ENCODE measurements at places on chromosomes 1 and 21.
A peak's percentile ranks its signal among the peaks of the same experiment; 100 is the strongest.

DNA sequence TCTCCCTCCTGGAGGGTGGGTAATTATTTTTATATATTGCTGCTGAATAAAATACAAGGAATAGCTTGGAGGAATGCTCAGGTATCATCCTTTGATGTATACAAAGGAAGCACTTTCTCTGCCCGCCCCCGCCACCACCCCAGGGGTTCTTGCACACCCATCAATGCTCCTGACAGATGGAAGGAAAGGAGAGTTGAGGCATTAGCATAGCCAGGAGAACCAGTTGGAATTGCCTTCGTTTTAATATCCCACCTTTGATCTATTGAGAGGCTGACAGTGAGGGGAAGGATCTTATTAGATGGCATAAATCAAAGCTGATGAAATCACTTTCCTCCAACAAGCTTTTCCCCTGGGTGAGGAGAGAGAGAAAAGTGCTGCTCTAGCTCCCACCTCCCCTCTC lies 71.1 kb downstream of the LGR6 start:
- no peaks in the 10 kb centered on the region for H3K4me1 ChIP-seq
- H3K27me3 ChIP-seq: peaks cover 52% of the 10 kb centered on the region
- H3K4me3 ChIP-seq: no peak overlapping the region
- H3K36me3 ChIP-seq: no peaks in the 10 kb centered on the region
- H3K27ac ChIP-seq: no peak overlapping the region
- DNase-seq: no peak

GRCh38 chr1:230159580-230159979 lies 92.5 kb downstream of the GALNT2 start:
- peaks cover 16% of the 10 kb centered on the region for H3K4me1 ChIP-seq
- no peaks in the 10 kb centered on the region for H3K36me3 ChIP-seq
- no peaks in the 10 kb centered on the region for H3K27me3 ChIP-seq
- H3K4me3 ChIP-seq: no peak overlapping the region

GRCh38 chr1:218369688-218370511 lies 24.8 kb downstream of the TGFB2 start:
- H3K4me1 ChIP-seq: peaks cover 33% of the 10 kb centered on the region
- H3K27ac ChIP-seq: peak overlapping the region; percentile 38
- peaks cover 30% of the 10 kb centered on the region for H3K36me3 ChIP-seq
- DNase-seq: peak; percentile 94

DNA sequence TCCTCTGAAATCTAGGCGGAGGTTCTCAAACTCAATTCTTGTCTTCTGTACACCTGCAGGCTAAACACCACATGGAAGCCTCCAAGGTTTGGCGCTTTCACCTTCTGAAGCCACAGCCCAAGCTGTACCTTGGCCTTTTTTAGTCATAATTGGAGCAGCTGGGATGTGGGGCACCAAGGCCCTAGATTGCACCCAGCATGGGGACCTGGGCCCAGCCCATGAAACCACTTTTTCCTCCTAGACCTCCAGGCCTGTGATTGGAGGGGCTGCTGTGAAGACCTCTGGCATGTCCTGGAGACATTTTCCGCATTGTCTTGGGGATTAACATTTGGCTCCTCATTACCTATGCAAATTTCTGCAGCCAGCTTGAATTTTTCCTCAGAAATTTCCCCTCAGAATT lies 181.0 kb downstream of the TYW3 start:
- H3K27ac ChIP-seq: no peak overlapping the region
- DNase-seq: no peak
- no peaks in the 10 kb centered on the region for H3K36me3 ChIP-seq
- H3K4me1 ChIP-seq: no peaks in the 10 kb centered on the region
- H3K27me3 ChIP-seq: no peaks in the 10 kb centered on the region

GRCh38 chr1:167881786-167882185 lies 32.1 kb downstream of the ADCY10 start:
- no peak overlapping the region for H3K27ac ChIP-seq
- H3K4me3 ChIP-seq: no peak overlapping the region
- no peaks in the 10 kb centered on the region for H3K27me3 ChIP-seq
- peaks cover 2% of the 10 kb centered on the region for H3K4me1 ChIP-seq
- DNase-seq: no peak
- no peaks in the 10 kb centered on the region for H3K36me3 ChIP-seq

DNA sequence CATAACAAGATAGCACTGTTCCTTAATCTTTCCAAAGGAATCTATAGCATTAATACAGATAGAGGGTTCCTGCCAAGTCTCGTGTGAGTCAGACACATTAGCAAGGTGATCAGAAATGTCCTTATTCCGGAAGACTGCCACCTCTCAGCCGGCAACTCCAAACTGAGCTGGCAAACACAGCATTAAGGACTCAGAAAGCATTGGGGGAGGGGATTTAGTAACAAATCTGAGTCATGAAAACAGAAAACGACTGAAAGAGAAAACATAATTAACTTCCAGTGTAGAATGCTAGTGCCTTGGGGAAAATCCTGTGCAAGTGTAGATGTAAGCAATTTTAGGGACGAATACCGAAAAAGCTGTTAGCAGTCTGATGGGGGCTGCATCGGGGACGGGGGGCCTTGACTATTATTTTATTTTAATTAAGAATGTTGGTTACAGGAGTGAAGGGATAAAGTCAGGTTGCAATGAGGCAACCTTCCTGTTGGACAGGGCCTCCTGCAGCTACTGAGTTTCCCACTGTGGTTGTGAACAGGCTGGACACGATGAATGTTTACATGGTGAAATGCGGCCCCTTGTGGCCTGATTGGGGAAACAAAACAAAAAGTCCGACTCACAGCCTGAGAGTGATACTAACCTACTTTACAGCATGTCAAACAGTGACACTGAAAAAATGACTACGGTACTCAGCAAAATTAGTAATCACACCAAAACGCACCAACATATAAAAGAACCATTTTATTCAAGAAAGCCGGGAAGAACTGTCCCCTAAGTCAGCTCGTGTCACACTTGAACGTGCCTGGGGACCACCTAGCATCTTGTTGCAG lies 20.7 kb downstream of the MIS18A start:
- no peaks in the 10 kb centered on the region for H3K27me3 ChIP-seq
- no peaks in the 10 kb centered on the region for H3K36me3 ChIP-seq
- H3K27ac ChIP-seq: no peak overlapping the region
- H3K4me1 ChIP-seq: peaks cover 1% of the 10 kb centered on the region

- H3K36me3 ChIP-seq: no peaks in the 10 kb centered on the region
- peaks cover 15% of the 10 kb centered on the region for H3K4me1 ChIP-seq
- no peak for DNase-seq
- H3K27me3 ChIP-seq: peaks cover 8% of the 10 kb centered on the region
These were observed 470.0 kb downstream of the MATN1 start for GRCh38 chr1:30253361-30253760.

DNA sequence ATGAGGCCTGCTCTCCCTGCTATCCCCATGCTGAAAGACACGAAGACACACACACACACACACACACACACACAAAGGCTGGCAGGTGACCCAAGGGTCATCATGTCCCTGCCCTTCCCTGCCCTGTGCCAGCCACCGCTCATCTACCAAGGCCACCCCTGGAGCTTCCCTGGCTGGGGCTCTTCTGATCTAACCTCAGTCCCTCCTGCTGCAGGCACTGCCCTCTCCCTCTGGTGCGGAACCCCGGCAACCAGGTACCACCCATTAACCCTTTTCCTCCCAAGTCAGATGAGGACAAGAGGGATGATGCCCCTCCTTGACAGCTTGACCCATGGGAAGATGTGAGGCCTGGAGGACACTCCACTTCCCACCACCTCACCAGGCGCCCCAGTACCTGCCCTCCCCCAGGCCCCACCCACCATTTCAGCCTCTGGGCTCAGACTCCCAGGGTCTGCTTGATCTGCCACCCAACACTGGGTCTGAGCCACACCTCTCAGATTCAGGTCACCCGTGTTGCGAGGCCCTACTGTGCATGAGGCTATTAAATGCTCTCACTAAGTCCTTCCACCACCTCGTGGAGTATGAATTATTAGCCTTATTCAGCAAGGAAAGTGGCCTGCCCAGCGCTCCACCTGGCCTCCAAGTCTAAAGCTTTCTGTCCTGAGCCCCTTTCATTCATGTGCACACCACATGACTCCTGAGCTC lies 2.5 kb downstream of the SDC3 start:
- no peaks in the 10 kb centered on the region for H3K36me3 ChIP-seq
- H3K27me3 ChIP-seq: no peaks in the 10 kb centered on the region
- H3K27ac ChIP-seq: no peak overlapping the region
- DNase-seq: no peak

DNA sequence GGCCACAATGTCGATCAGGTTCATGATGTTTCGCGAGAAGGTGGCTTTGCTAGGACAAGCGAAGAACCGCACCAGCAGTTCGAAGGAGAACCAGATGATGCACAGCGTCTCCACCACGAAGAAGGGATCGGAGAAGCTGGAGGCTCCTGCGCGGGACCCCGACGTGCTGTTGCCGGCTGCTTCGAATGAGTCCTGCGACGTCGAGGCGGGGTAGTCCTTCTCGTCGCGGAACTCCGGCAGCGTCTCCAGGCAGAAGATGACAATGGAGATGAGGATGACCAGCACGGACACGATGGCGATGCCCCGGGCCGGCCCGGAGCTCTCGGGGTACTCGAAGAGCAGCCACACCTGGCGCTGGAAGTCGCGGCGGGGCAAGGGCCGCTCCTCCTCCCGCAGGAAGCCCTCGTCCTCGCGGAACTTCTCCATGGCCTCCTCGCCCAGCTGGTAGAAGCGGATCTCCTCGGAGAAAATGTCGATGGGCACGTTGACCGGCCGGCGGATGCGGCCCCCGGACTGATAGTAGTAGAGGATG lies 869 bp downstream of the KCNA3 start:
- H3K27ac ChIP-seq: no peak overlapping the region
- H3K27me3 ChIP-seq: peaks cover 54% of the 10 kb centered on the region
- H3K4me1 ChIP-seq: peaks cover 14% of the 10 kb centered on the region
- no peak for DNase-seq
- H3K4me3 ChIP-seq: peak overlapping the region; percentile 69

- peaks cover 6% of the 10 kb centered on the region for H3K4me1 ChIP-seq
- peaks cover 64% of the 10 kb centered on the region for H3K27me3 ChIP-seq
- DNase-seq: no peak
- no peaks in the 10 kb centered on the region for H3K36me3 ChIP-seq
- H3K27ac ChIP-seq: no peak overlapping the region
These were observed 17.0 kb downstream of the TFF3 start for GRCh38 chr21:42298237-42298636.

DNA sequence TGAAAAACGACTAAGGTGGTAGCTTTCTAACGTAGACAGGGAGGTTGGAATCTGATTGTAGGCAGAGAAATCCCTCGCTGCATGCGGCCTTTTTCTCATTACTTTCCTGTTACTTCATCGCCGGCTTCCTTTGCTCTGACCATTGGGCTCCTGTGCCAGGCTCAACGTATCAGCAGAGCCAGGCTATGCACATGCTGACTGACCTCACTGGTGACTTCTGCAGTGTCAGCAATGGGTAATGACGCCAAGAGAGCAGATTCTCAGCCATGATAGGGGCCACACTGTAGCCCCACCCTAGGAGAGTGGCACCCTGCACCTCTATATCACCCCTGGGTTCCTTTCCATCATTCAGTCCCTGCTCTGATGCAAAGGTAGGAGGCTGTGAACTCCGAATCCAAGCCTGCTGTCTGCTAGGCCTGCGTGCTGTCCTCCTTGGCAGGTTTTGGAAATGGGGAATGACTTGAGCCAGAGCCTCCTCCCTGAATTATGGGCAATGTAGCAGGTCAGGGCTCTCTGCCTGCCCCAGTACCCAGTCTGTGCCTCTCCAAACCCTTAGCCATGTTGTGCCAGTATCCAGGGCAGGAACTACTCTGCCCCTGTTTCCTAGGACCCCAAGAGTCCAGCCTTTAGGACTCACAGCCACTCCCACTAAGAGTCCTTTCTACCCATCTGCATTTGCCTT lies 11.4 kb downstream of the PPFIA4 start:
- H3K27me3 ChIP-seq: peaks cover 56% of the 10 kb centered on the region
- H3K4me1 ChIP-seq: peaks cover 19% of the 10 kb centered on the region
- no peak overlapping the region for H3K27ac ChIP-seq
- no peak overlapping the region for H3K4me3 ChIP-seq

GRCh38 chr1:207672522-207673130 lies 27.7 kb downstream of the CR1L start:
- DNase-seq: peak; percentile 21
- H3K36me3 ChIP-seq: no peaks in the 10 kb centered on the region
- H3K4me3 ChIP-seq: no peak overlapping the region
- H3K27ac ChIP-seq: no peak overlapping the region
- peaks cover 3% of the 10 kb centered on the region for H3K27me3 ChIP-seq

GRCh38 chr1:24713176-24713575 lies 32.1 kb upstream of the CLIC4 start:
- peak overlapping the region; percentile 47 for H3K27ac ChIP-seq
- no peak for DNase-seq
- no peaks in the 10 kb centered on the region for H3K36me3 ChIP-seq
- H3K4me3 ChIP-seq: no peak overlapping the region

DNA sequence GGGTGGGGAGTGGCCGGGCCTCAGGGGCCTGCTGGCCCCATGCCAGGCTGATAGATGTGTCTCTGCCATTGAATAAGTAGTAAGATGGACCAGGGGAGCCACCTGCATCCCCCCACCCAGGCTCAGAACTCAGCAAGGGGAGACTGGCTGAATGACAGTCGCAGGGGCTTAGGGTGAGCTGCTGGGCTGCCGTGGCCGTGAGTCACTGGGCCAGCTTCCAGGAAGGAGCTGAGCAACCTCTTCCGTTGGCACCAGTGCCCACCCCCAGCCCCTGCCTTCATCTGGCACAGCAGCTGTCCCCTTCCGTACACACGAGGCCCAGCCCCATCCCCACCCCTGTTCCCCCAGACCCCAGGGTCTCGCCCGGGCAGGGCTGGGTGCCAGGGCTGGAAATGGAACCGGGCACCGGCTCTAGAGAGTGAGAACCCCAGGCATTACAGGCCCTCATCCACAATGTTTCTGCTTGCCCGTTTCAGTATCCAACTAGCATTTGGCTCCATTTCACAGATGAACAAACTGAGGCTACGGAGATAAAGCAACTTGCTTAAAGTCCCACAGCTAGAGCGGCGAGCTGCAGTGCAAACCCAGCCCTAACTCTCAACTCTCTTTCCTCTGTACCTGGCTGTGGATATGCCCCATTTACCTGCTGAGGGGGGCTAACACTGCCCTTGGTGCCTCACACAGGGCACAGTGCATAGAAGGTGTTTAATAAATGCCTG lies 10.2 kb downstream of the WNT4 start:
- H3K27ac ChIP-seq: no peak overlapping the region
- peaks cover 36% of the 10 kb centered on the region for H3K4me1 ChIP-seq
- DNase-seq: no peak
- H3K4me3 ChIP-seq: no peak overlapping the region

All from mesenchymal stem cell (in vitro differentiated cells and primary cell).